ENCODE measurements at places on chromosomes 6 and 20.
A peak's percentile ranks its signal among the peaks of the same experiment; 100 is the strongest.

DNA sequence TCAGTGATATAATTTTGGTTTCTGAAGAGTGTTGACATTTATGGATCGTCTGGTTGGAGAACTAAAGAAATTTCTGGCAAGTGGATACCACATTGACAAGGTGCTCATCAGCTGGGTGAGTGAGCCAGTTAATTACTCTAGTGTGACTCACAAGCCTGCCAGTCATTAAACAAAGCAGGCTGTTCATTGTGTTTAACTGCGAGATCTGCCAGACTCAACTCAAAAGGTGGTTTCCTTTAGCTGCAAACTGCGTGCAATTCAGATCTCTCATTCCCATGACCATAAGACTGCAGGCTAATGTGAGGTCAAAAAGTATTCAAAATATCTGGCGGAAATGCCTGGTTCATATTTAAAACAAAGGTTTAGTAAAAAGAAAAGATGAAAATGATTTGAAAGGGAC, 32.5 kb upstream of the IYD start:
- DNase-seq, result no peak

- DNase-seq, result no peak
Measured at GRCh38 chr6:10407674-10408054, 7.2 kb downstream of the TFAP2A start.

GRCh38 chr20:23279836-23280235, 70.8 kb upstream of the NXT1 start:
- no peak for DNase-seq

DNA sequence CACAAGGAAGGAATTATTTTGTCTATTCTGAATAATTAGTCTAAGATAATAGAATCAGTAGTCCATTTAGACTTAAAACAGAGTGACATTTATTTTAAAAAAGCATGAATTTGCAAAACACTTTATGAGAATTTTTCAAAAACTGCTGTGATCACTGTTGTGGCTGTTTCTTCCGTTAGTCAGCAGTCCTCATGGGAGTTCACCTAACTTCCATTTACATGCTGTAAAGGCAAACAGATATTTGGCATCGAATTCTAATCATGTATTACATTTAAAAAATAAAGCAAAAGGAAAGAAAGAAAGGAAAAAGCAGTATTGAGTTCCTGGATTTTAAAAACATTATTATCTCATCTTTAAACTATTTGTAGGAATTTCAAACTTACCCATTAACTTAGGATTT, 111.8 kb downstream of the MTHFD1L start:
- DNase-seq, result no peak

DNA sequence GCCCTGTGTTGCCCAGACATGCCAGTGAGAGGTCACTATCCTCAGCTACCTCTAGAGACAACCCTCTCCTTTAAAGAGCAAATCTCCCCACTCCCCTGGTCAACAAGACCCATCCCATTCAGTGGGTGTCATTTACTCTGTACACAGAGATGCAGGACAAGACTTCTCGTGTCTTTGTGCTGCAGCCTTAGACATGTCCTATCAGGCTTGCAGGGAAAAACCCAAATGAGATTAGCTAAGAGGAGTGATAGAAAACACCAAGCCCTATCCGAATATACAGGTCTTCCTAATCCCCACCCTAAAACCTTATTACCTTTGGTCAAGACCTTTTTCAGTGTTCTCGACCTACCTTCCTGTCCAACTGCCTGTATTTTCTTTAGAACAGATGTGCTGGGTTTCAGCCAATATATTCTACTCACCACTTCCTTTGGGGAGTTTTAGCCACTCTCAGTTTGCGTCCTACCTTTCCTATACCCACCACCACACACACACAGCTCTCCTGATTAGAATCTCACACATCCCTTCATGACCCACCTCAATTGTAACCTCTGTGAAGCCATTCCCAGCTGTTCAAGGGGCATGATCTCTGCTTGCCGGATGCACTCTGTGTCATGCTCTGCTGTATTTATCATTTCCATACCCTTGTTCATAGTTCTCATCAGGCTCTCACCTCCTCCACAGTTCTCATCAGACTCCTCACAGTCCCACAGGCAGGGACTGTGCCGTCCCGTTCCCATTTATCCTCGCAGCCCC, 39.7 kb downstream of the TRAM2 start:
- DNase-seq, result no peak

- no peak for DNase-seq
Measured at GRCh38 chr6:3561725-3562124, 104.9 kb upstream of the SLC22A23 start.

DNA sequence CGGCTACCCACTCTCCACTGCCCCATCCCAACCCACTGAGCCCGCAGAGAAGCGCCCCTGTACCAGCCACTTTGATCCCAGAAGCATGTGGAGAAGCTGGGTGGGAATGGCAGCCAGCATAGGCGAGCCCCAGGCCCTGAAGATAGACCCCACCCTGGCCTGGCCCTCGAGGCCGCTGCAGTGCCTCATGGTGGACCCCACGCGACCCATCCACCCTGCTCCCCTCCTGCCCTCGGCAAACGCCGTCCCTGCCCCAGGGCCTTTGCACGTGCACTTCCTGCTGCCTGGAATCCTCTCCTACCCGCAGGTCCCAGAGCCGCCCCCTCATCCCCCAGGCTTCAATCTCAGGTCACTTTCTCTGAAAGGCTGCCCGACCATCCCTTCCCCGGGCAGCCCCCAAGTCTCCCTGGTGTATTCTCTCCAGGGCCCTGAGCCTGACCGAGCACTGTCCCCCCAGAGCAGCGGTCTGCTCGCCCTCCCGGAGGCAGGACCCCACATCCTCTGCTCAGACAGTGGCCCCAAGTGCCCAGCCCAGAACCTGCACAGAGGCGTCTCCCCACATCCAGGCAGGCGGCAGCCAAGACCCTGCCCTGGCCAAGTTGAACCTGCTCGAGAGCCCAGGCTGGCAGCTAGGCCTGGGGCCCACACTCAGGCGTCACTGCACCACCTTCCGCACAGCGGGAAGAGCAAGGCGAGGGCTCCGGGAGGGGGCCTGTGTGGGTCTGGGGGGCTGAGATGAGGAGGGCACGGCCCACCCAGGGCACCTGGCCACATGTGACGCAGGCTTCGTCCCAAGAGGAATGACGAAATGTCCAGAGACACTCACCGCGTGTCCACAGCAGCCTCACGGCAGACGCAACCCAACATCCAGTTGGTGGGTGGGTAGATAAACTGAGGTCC, 14.0 kb downstream of the KCNQ2 start:
- no peak for DNase-seq

GRCh38 chr6:132725471-132725870, 11.6 kb upstream of the VNN1 start:
- DNase-seq, result no peak

GRCh38 chr20:35049776-35050352, 42.7 kb downstream of the TRPC4AP start:
- DNase-seq, result no peak

- no peak for DNase-seq
Measured at GRCh38 chr6:37006793-37007339, 1.4 kb downstream of the FGD2 start.

DNA sequence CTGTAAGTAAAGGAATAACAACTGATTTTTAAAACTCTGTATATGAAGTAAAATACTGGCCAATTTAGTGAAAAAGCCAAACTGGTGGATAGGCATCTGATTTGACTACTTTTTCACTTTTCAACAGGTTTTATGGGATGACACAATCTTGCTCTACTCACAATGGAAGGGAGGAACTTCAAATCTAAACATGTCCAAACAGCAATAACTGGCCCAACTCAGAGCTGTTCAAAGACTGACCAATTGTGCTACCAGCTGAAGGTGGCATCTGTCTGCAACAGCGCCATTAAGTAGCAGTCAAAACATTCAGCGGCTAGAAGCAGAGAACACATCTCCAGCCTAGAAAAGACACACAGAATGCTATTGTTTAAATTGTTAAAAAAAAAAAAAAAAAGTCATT, 44.6 kb downstream of the SESN1 start:
- DNase-seq, result no peak

DNA sequence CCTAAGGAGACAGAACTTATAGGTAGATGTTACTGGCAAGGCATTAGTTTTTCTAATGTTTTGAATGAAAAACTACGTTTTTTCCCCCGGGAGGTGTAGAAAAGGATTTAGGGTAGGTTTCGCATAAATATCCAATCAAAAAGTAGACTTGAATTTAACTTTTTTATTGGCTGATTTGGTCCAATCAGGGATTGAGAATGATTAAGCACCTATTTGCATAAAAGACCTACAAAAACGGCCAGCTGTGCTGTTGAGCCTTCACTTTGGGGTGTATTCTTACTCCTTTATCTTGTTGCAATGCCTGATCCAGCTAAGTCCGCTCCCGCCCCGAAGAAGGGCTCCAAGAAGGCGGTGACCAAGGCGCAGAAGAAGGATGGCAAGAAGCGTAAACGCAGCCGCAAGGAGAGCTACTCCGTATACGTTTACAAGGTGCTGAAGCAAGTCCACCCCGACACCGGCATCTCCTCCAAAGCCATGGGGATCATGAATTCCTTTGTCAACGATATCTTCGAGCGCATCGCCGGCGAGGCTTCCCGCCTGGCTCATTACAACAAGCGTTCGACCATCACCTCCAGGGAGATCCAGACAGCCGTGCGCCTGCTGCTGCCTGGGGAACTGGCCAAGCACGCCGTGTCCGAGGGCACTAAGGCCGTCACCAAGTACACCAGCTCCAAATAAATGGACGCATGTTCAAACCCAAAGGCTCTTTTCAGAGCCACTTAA, 113.5 kb upstream of the BTN3A2 start:
- peak; percentile 59 for DNase-seq

GRCh38 chr6:130140084-130140483, 82.7 kb downstream of the SAMD3 start:
- DNase-seq, result no peak

DNA sequence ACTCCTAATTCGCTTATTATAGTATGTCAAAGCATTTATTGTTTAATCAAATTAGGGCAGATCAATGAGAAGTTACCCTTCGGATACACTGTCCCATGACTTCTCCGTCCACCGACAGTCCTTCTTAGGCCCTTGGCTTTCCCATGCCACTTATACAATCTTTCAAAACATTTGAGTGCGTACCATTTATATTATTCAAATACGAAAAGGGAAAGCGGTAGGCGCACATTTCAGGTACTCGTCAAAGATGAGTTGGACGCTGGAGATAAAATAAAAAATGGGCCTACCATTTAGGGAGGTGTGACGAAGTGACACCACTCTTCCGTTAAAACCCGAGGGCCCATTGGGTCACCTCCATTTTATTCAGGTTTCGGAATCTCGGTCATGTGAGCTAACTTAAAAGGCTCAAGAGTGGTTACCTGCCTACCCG, 542 bp upstream of the AFG1L start:
- DNase-seq, result no peak

- DNase-seq, result no peak
Measured at GRCh38 chr6:139402876-139403386, 28.5 kb upstream of the CITED2 start.

DNA sequence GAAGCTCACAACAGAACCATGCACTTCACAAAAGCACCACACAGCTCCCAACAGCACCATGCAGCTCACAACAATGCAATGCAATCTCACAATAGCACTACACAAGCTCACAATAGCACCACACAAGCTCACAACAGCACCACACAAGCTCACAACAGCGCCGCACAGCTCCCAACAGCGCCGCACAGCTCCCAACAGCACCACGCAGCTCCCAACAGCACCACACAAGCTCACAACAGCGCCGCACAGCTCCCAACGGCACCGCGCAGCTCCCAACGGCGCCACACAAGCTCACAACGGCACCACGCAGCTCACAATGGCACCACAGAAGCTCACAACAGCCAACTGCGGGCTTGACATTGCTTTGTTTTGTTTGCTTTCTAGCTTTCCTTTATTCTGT, 198.1 kb downstream of the DLL1 start:
- no peak for DNase-seq

- peak; percentile 36 for DNase-seq
Measured at GRCh38 chr6:47787620-47788497, 6.0 kb downstream of the OPN5 start.

GRCh38 chr6:162178666-162179065, 548.9 kb downstream of the PRKN start:
- no peak for DNase-seq

DNA sequence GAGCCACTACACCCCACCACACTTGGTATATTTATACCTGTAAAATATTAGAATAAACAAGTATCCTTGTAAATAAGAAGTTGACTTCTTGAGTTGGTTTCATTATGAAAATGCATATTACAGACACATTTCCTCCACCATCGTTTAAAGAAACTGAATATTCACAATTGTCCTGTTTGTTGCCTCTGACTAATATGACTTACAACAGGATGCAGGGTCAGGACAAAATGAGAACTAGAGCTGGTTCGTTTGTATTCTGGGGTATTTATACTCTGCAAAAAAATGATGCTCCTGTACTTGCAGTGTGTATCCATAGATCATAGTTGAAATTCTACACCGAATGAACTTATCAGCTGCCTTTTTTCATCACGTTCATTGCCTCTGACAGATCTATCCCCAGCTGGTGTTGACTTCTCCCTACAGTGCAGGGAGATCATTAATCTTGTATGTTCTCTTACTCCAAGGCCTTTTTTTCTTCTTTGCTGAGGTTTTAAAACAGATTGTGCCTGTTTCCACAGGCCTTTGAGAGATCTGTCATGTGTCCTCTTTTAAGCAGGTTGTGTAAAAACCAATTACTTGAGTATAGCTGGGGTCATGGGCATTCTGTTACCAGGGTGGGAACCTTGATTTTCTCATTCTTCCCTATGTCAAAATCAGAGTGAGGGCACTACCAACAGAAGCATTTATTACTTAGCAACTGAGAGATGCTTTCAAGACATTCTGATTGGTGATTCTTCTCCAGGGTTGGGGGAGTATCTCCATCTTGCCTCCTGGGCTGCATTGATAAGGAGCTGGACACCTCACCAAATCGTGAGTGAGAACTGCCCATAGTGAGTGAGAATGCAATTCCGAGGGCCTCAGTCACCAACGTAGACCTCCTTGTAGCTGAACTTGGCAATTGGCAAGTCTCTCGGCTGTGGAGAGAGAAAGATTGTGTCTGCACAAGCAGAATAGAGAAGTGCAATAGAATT, 78.8 kb upstream of the CD83 start:
- DNase-seq, result no peak

- no peak for DNase-seq
Measured at GRCh38 chr6:13303668-13304017, 24.7 kb downstream of the TBC1D7 start.

- DNase-seq, result no peak
Measured at GRCh38 chr6:27290065-27290849, 21.8 kb downstream of the POM121L2 start.

DNA sequence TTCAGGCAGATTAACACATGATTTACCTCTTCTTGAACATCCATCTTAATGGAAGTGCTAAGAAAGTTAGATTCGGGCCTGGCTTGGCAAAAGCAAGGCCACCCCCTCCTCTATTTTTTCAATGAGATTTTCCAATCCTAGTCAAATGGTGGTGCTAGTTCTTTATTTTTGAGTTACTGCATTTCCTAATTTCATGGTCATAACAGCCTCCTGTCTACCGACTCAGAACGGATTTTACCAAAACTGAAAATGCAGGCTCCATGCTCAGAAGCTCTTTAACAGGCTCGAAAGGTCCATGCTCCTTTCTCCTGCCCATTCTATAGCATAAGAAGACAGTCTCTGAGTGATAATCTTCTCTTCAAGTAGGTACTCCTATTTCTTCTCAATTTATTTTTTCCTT, 117.2 kb upstream of the ESR1 start:
- no peak for DNase-seq

GRCh38 chr20:9019833-9020232, 49.1 kb upstream of the PLCB4 start:
- DNase-seq, result no peak

All from T1000 (cell line).